ENCODE measurements at places on chromosomes 16 and 17.

DNA sequence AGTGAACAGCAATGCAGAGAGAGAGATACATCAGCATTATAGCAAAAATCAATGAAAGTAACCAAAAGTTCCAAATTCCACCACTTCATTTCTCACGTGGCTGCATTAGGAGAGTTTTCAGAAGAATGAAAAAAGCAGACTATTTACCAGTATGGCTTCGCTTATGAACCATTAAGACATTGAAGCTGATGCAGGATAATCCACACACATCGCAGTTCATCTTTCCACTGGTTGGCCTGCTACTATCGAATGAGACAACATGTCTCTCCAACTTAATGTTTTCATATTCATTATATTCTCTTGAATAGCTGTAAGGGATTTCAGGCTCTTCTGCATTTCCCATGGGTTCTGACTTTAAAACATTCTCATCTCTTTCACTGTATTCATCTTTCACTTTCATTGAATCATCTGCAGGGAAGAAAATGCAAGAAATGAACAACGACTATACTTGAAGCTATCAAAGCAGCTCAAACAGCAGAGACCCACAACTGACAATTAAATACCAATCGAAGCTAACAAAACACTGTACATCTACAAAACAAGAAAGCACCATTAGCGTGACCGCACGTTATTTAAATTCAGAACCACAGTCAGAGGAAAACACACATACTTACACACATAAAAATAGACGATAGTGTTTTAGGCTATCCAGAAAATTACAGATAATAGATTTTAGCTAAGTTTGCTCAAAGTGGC, 54.9 kb downstream of the GRB7 start:
- DNase-seq = no peak

DNA sequence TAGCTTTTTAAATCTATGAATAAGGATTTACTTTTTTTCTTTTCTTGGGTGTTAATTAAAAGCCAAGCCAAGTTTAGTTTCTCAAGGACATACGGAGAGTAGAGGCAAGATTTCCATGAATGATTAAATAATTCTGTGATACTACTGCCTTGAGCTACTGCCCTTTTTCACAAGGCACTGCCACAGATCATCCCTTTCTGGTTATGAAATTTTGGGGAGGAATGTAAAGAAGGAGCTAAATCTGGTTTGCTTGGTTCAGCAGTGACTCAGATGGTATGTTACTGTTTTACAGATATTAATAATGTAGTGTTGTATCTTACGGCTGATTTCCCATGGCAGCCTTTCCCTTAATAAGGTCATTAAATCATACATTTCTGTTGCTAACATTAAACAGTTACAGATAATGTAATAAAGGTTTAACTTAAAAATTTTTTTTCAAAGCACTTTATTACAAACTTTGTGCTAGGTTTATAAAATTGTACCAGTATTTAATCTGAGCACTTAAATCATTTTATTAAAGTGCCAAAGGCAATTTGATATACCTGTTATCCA, 2.6 kb downstream of the WSB1 start:
- no peak for DNase-seq

GRCh38 chr17:65071861-65072260, 15.3 kb upstream of the GNA13 start:
- DNase-seq = no peak

DNA sequence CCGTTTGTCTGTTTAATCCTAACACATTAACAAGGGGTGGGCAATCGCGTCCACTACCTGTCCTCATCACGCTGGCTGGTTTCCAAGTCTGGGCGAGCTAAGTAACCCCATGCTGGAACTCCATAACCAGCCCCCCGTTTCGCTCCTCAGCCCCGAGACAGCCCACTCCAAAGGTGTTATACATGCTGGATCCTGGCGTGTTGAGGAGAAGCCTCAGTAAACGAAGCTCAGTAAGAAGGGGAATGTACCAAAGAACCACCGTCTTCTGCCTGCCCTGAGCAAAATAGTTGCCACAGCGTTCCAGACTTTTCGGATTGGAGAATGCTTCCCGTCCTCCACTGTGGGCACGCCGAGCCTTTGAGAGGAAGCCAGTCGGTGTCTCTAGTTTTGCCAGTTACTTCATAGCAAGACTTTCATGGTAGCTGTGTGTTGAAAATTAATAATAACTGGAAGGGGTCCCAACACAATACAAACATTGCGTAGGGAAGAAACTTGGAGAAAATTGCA, 16.1 kb upstream of the C17orf78 start:
- no peak for DNase-seq

DNA sequence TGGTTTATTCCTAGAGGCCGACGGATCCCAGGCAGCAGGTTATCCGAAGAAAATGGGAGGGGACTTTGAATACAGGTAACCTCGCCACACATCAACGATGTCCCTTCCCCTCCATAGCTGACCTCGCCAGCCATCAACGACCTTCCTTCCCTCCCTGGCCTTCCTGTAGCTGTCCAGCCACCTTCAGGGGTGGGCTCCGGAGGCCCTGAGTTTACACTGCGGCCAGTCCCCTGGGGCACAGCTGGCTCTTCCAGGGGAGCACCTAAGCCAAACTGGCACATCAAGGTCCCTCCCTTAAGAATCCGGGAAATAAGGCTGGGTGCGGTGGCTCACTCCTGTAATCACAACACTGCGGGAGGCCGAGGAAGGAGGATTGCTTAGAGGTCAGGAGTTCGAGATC, 10.1 kb upstream of the RPH3AL start:
- no peak for DNase-seq

- DNase-seq = no peak
These were observed 148.9 kb upstream of the GNAO1 start for GRCh38 chr16:56042416-56042815.

DNA sequence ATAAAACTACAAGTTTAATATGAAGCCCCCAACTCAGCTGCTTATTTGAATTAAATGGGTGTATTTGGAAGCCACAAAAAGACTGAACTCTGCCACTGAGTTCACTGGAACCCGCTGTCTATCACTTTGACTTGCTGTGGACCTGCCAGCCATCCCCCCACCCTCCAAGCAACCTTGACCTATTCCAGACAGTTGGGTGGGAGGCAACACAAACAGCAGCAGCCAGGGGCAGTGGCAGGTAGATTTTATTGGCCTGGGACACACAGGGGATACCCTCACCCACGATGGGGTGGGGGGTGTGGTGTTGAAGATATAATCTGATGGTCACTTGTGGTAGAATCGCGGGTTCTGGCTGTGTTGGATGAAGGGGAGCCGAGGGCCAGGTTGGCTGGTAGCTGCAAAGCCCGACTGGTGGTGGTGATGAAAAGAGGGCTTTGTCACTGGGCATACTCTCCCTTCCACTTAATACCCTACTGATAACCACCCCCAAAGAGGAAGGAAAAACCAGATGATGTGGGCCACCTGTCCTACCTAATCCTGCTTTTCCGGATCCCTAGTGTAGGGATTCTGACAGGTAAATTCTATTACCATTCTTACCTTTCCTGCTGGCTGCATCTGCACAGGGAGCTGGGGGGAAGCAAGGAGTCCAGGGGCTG, 2.6 kb downstream of the GPS2 start:
- DNase-seq = no peak

DNA sequence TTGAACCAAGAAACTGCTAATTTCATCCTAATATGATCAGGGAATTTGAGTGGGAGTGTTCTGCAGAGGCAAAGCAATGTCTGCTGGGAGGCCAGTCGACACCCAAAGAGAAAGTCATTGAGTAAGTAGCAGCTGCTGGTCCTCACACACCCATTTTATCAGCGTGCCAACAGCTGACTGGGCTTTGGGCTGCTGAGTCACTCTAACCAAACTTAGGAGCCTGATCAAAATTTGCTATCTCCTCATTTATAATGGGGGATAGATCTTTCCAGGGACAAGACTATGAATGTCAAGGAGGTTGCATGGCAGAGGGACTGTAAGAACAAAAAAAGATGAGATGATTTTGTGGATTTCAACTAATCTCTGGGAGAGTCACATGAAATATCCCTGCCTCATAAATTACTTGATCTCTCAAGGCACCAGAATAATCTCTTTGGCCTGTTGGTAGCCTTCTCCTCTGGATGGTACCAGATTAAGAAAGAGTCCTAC, 32.9 kb downstream of the CPSF4L start:
- no peak for DNase-seq

- no peak for DNase-seq
These were observed 216.5 kb downstream of the TMEM114 start for GRCh38 chr16:8373676-8374431.

DNA sequence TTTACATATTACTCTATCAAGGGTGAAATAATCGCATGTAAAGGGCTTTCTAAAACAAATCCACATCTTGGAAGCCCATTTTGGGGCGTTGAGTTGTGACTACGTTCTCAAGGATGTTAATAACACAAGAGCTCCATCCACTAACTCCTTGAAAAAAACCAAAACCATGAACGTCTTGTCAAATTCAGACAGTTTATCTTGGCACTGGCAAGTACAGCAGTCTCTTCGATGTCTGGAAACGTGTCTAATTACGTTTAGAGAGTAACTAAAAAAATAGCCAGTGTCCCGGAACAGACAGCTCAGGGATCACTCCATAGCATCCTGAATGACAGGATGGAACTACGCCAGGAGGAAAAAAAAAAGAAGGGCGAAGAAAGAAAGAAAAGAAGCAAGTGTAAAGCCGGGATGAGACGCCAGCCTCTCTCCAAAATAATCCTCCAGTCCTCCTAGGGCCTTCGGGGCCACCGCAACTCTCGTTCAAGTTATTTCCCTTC, 954 bp downstream of the MYO1D start:
- DNase-seq = no peak

DNA sequence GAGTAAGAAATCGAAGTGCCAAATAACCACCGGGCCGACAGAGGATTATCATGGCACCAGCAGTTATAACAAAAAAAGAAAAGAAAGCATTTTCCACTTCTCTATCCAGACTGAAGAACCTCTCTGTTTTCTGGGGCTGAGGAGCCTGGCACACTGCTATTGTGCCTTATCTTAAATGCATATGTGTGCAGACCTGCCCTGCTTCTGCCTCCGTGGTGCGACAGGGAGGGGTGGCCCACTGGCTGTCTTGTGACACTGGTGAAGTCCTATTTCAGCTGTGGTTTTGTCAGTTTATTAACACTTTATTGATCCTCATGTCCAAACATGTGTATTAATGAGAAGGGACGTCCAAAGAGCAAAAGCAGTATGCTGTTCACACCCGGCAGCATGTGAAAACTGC, 55.4 kb downstream of the CDK5R1 start:
- DNase-seq = no peak

DNA sequence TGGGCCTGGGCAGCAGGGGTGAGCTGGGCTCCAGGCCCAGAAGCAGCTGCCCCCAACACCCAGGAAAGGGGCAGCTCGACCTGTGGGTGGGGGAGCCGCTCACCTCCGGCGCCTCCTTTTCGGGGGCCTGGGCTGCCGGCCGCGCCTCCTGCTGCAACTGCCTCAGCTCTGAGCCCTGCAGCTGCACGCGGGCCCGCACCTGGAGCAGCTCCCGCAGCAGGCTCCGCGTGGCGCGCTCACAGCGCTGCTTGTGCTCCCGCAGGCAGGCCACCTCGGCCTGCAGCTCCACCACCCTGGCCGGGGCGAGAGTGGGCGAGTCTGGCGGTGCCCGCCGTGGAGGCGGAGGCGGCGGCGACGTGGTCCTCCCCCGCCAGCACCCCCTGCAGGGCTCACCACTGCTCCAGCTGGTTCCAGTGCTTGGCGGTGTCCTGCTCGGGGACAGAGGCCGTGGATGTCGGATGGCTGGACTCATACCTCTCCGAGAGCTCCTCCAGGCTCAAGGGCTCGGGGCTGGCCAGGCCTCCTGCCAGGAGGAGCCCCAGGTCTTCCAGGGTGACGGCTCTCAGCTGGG, 868 bp downstream of the CCDC154 start:
- DNase-seq = no peak

DNA sequence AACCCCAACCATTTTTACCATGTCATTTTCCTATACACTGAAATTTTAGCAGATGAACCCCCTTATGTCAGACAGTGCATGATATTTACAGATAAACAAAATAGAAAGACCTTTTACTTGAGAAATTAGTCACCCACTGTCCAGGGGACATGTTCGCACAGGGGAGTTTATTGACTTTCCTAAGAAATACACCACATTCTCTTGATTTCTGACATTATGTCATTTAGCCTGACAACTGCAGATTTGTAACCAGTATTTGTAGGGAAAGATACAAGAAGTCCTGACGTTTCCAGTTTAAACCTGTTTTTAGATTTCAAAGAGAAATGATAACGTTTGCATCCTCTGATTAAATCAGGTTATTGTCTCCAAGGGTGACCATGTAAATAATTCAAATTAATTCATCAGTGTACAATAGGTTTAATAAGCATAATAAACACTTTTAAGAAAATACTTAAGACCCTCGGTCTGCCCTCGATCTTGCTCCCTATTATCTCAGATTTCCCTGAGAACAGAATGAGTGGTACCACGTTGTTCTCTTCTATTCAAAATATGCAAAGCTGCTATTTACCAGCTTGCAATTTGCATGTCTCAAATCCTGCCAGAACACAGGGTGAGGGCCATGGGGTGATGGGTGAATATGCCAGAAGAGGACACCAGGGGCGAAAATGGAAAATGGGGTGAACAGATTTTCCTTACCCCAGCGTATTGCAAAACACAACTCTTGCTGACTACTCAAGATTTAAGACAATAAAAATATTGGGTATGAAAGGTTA, 2.1 kb upstream of the LYRM9 start:
- DNase-seq = no peak

DNA sequence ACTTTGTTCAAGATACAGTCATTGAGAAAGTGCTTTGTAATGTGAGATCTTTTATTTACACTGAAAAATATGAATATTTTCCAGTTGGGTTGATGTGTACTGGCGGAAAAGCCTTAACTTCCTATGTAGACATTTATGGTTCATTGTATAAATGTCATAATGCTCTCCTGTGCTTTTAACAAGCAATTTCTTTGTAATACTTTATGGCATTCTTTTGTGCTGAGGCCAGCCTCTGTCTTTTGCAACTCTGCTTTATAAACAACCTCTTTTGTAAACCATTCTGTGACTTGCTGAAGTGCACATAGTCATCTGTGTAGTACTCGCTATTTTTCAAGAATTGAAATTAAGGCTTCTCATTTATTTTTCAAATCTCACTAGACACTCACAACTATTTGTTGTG, 291.2 kb downstream of the CDH11 start:
- DNase-seq = no peak

DNA sequence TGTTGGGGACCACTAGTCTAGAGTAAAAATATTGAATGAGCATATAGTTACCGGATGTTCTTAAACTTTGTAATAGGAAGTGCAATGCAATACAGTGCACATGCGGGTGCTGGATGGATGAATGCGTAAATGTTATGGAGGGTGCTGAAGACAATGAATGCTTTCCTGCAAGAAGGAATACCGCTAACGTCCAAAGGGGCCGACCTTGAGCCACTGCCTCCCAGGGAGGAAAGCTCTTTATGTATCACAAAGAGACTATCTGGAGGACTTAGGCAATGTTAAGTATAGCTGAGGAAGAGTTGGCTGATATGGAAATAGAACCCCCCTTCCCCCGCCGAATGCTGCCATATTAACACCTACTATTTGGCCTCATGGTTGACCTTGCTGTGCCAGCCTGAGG, 27.5 kb upstream of the SHCBP1 start:
- no peak for DNase-seq

Data from CD4-positive, alpha-beta T cell (primary cell).